ENCODE measurements at places on chromosomes 12 and 14.

DNA sequence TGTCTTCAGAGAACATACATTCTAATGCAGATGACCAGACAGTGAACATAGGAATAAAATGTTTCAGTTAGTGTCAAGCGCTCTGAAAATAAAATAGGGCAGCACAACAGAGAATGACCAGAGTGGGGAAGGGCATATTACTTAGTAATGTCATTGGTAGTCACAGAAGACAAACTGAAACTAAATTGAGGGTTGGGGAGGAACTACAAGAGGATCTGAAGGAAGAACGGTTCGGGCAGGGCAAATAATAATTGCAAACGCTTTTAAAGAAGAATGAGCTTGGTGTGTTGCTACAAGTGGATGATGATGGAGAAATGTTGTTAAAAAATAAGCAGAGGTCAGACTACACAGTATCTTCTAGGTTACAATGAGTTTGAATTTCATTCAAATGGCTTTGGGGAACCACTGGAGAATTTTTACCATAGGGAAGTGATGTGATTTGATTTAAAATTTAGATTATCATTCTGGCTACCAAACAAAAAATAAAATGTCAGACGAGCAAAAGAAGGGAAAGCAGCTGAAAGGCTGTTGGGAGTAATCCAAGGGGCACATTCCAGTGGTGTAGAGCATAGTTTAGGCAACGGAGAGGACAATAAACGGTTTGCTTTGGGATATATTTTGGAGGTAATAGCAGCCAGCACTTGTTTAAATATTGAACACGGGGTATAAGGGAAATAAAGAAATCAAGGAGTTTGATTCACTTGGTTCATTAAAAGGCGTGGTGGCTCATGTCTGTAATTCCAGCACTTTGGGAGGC is 56.3 kb upstream of the SLC6A13 start:
- DNase-seq = no peak

GRCh38 chr12:124548854-124549378 is 18.5 kb downstream of the NCOR2 start:
- peak; percentile 29 for DNase-seq

DNA sequence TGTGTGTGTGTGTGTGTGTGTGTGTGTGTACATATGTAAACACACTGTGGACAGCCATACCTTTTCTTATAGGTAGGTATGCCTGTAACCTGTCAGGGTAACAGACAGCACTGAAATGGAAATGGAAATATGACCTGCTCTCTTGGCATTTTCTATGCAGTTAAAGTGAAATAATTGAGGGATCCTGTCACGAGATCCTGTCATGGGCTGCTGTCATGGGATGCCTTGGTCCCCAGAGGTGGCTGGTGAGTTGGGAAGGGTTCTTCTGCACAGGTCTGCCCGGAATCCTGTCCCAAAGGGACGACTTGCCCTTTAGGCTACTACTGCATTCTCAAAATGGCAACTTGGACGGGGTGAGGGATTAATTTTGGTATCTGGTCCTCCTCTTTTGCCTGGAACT is 47.3 kb downstream of the ELK3 start:
- DNase-seq = no peak

DNA sequence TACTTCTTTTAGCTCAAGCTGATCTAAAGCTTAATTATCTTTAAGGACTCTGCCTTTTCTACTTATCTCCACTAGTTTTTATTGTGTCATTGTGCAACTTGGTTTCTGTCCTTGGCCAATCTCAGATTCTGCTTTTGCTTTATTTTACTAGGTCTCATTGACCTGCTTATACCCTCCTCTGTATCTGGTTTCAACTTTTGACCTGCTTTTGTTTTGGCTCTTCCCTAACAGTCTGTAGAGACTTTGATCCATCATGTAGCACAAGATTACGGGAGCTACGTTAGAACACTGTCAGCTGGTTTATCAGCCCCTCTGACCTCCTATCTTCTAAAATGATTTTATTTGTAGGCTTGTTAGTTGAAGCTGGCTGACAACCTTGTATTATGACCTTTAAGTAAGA is 43.6 kb downstream of the ZCRB1 start:
- DNase-seq = no peak

DNA sequence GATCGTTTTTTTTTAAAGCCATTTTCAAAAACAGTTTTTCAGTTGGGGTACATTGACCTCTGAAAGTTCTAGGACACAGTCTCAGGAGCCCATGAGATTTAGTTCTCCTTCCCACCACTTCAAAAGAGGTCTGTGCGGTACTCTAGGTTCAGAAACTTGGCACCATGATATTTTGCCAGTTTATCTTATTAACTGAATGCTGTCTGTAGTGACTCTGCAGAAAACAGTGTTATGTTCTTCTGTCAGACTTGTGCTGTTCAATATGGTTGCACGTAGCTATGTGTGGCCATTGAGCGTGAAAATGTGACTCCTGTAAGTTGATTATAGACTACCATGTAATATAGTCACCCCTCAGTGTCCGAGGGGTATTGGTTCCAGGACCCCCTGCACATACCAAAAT is 35.9 kb downstream of the CRADD start:
- DNase-seq = no peak

GRCh38 chr12:44457465-44457864 is 418.6 kb downstream of the NELL2 start:
- DNase-seq = no peak

Measured in activated T-cell treated with anti-CD3 and anti-CD28 coated beads for 48 hours (primary cell).